ENCODE measurements at places on chromosomes 3 and 15. TPM values are rescaled to one million over a fixed set of nuclear protein-coding genes. Genes with fewer than 3 reads are reported as not detected.

Gene SAMMSON
- not detected for polyA plus RNA-seq

DNA sequence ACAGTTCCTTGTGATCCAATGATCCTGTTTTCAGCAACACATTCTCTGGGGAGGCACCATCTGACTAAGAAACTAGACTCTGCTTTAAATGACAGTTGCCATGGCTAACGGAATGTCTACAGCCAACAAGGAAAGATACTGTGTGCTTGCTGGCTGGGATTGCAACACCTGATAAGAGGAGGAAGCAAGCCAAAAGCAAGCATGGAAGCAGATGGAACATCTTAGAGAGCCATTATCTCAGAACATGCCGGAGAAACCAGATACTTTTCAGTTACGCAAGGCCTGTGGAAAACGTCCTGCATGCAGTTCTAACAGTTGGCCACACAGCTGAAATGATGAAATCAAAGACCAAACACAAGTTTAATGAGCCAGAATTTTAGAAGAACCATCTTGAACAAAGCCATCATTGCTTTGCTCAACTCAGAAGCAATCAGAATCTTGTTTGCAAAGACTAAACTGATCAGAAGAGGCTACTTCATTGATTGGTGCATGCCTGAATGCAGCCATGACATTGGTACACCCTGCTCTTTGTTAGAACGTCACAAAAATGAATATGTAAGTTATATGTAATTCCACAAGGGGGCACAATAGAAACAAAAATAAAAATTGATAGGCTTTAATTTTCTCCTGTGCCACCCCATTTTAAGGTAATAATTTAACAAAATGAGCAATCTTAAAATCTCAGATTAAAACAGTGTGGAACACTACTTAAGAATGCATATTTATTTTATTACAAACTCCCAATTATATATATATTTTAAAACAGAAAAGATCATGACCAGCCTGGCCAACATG lies 50.8 kb downstream of the GXYLT2 start:
- DNase-seq: peak; percentile 59
- H3K27me3 ChIP-seq: peaks cover 2% of the 10 kb centered on the region
- no peak overlapping the region for H3K4me3 ChIP-seq
- H3K27ac ChIP-seq: no peak overlapping the region

Gene WDR73
- 21.0 TPM for polyA plus RNA-seq

DNA sequence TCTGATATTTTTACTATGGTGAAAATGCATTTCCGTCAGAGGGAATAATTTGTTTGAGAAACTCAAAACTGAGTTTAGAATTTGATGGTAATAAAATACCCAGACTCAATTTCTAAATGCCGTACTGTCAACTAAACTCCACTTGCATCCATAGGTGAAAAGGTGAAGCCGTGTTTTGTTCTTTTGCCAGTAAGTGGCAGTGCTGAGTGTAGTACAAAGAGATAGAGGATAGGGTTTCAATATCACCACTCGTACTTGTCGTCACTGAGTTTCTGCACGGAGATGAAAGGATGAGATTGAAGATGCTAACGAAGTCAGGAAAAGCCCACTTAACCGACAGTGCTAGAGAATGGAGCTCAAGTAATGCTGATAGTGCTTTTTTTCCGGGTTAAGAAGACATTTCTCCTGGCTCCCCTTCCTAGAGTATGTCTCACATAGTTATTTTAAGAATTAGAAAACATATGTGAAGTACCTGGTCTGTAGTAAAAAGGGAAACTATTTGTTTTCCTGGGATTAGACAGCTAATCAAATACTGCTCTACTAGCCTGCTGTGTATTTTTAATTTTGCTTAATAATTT lies 345.1 kb downstream of the IL5RA start:
- H3K4me1 ChIP-seq: no peaks in the 10 kb centered on the region
- no peaks in the 10 kb centered on the region for H3K36me3 ChIP-seq
- H3K27me3 ChIP-seq: no peaks in the 10 kb centered on the region
- H3K27ac ChIP-seq: no peak overlapping the region
- no peak overlapping the region for H3K4me3 ChIP-seq

DNA sequence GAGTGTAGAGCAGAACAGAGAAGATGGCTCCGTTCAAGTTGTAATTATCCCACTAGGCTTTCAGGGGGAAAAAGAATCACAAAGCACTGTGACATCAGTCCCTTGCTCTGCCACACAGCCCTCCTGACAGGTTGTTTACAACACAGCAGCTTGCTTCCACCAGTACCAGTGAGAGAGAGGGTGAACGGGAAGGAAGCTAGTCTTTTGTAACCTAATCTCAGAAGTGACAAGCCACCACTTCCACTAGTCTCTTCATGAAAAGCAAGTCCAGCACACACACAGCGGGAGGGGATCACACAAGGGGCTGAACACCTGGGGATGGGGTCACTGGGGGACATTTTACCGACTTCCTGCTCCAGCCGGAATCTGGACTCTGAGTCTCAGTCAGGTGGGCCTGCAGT lies 86.3 kb downstream of the FAM81A start:
- H3K4me3 ChIP-seq: no peak overlapping the region
- peak overlapping the region; percentile 72 for H3K27ac ChIP-seq
- H3K36me3 ChIP-seq: no peaks in the 10 kb centered on the region

DNA sequence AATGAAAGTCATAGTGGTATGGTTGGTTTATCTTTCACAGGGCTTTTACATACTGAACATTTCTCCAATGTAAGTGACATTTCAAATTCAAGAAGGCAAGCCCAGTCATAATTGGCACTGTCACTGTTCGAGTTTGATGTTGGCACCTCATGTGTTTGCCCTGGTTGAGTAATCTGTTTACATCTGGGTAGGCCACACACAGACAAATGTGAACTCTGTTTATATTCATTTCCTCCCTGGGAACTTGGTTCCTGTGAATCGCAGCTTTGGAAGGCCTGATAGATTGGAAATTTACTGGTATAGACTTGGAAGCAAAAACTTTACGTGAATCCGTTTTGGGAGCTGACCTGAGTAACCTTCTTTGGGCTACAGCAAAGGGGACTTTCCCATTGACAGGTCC lies 395.2 kb upstream of the AZI2 start:
- no peaks in the 10 kb centered on the region for H3K27me3 ChIP-seq
- H3K36me3 ChIP-seq: no peaks in the 10 kb centered on the region
- H3K27ac ChIP-seq: no peak overlapping the region
- H3K4me3 ChIP-seq: no peak overlapping the region

DNA sequence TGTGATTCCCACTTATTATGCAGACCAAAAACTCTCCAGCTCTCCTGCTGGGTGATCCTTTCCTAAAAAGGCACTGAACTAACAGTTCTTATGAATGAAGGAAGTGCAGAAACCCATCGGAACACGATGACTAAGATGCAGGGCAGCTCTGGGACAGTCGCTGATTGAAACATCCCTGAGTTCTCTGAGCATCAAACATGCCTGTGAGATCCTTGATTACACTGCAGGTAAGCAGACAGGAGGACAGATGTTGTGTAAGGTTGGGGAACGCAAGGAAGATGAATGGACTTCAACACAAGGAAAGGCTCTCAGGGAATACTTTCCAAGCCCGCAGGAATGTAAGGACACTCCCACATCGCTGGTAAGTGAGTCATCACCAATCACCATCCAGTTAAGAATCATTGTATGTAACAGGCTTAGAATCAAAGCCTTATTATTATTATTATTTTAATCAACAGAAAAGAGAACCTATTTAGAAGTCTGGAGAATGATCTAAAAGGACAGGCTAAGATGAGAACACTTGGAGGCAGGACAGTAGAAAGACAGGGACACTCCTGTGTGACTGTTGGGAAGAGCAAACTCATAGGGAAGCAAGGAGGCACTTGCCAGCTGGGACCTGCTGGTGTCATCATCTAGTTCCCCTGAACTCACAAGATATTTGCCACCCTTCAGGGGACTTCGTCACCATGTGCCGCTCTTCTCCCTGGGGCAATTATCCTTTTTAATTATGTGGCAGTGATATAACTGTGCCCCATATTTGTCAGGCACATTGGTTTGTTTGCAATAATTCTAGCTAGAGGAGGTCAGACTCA lies 26.0 kb downstream of the TMEM158 start:
- no peak overlapping the region for H3K4me3 ChIP-seq
- H3K27me3 ChIP-seq: peaks cover 16% of the 10 kb centered on the region
- no peak for DNase-seq
- H3K36me3 ChIP-seq: no peaks in the 10 kb centered on the region
- H3K27ac ChIP-seq: no peak overlapping the region
- no peaks in the 10 kb centered on the region for H3K4me1 ChIP-seq

Gene TM4SF1
- polyA plus RNA-seq: not detected

DNA sequence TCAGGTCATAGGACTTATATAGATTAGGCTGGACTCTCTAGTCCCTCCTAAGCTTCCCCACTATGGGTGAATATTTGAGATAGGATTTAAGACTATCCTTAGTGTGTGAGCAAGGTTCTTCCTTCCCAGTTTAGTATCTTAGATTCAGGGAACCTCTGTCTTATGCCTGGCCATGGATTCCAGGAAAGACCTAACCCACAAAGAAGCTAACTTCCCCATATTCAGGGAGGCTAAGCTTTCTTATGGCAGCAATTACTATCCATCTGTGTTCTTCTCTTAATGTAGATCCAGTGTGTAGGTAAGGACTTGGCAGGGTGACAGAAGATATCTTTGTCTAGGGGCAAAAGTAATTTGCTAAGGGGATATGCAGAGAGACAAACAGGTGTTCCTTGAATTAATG lies 25.5 kb upstream of the PIK3R4 start:
- H3K27ac ChIP-seq: no peak overlapping the region
- no peaks in the 10 kb centered on the region for H3K4me1 ChIP-seq
- no peaks in the 10 kb centered on the region for H3K36me3 ChIP-seq
- H3K27me3 ChIP-seq: no peaks in the 10 kb centered on the region

GRCh38 chr3:115165266-115165665 lies 18.2 kb upstream of the ZBTB20 start:
- no peak for DNase-seq
- H3K27me3 ChIP-seq: no peaks in the 10 kb centered on the region
- no peak overlapping the region for H3K27ac ChIP-seq
- H3K4me1 ChIP-seq: peaks cover 6% of the 10 kb centered on the region
- H3K36me3 ChIP-seq: no peaks in the 10 kb centered on the region
- no peak overlapping the region for H3K4me3 ChIP-seq

DNA sequence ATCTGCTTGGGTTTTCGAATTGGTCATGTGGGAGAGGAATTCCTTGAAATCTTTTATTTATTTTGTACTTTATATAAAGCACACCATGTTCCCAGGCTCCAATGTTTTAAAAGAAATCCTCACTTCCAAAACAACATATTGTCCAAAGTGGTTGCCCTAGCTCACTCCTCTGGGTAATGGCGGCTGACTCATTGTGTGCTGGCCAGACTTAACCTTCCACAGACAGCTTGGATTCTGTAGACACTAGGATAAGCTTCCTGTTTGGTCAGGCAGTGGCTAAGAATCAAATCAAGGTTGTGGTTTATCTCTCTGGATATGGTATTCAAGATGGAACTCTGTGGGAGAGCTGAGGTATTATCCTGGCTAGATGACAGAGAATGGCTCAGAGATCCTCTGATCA lies 55.8 kb upstream of the FAM98B start:
- no peak overlapping the region for H3K4me3 ChIP-seq
- no peak overlapping the region for H3K27ac ChIP-seq
- H3K27me3 ChIP-seq: no peaks in the 10 kb centered on the region
- H3K36me3 ChIP-seq: no peaks in the 10 kb centered on the region
- H3K4me1 ChIP-seq: no peaks in the 10 kb centered on the region

Gene NR2E3
- polyA plus RNA-seq: not detected

GRCh38 chr3:71346061-71346460 lies 237.5 kb downstream of the FOXP1 start:
- H3K27me3 ChIP-seq: no peaks in the 10 kb centered on the region
- peaks cover 3% of the 10 kb centered on the region for H3K36me3 ChIP-seq
- no peak overlapping the region for H3K4me3 ChIP-seq

Gene MRAS
- 0.03 TPM for polyA plus RNA-seq

Gene C3orf70
- not detected for polyA plus RNA-seq

DNA sequence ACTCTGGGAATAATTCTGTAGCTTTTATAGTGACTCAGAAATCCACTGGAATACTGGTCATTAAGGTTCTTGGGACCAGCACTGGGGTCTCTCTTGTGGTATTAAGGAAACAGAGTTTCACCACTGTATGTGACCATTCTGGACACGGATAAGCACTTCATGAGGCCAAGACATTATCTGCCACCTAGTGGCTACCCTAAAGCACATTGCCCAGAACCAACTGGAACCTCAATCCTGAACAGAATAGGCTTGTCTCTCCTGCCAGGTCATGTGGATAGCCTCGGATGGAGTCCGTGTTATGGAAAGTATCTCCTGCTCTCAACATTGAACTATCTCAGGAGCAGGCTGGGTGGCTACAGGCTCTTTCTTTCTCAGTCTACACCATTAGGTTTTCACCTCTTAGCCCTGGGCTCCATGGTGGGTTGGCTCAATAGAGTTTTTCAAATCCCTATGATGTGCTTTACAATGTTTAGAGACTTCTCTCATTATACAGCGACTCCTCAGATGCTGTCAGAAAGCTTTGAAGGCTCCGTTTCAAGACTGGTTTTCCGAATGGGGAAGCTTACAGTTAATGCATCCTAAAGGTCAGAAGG lies 167.6 kb upstream of the ST8SIA2 start:
- H3K36me3 ChIP-seq: no peaks in the 10 kb centered on the region
- no peak overlapping the region for H3K27ac ChIP-seq
- no peak overlapping the region for H3K4me3 ChIP-seq
- no peaks in the 10 kb centered on the region for H3K4me1 ChIP-seq
- no peaks in the 10 kb centered on the region for H3K27me3 ChIP-seq

- no peaks in the 10 kb centered on the region for H3K27me3 ChIP-seq
- no peak overlapping the region for H3K27ac ChIP-seq
- DNase-seq: no peak
- no peaks in the 10 kb centered on the region for H3K4me1 ChIP-seq
Observed at GRCh38 chr15:86139828-86140227, 60.2 kb downstream of the AGBL1 start.

Gene GPR176
- polyA plus RNA-seq: 0.07 TPM

DNA sequence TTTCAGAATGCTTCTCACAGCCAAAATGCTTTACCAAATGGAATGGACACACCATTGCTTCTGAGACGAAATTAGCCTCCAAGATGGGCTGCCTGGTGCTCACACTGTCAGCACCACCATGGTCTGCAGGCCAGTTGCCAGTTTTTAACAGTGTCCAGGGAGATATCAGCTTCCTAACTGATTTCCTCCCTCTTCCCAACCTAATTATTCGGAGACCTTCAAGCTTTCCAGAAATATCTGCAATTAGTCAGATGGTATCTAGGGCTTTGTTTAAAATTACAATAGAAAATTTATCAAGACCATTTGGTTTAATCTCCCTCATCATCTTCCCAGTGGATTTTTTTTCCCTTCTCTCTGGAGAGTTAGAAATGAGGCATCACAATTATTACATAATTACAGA lies 287.5 kb downstream of the ZPLD1 start:
- no peak overlapping the region for H3K27ac ChIP-seq
- no peak for DNase-seq
- H3K36me3 ChIP-seq: no peaks in the 10 kb centered on the region
- no peaks in the 10 kb centered on the region for H3K27me3 ChIP-seq

All from B cell (primary cell).